ENCODE measurements at places on chromosomes 5 and 9. TPM values are rescaled to one million over a fixed set of nuclear protein-coding genes. Genes with fewer than 3 reads are reported as not detected.

The ADAMTS16 gene
- total RNA-seq: 2.6 TPM

- DNase-seq: no peak
These were observed 32.1 kb downstream of the SNX24 start for GRCh38 chr5:122877518-122877917.

GRCh38 chr5:10912435-10912834 lies 151.4 kb upstream of the DAP start:
- no peak for DNase-seq

The SCGB3A2 gene
- not detected for total RNA-seq

DNA sequence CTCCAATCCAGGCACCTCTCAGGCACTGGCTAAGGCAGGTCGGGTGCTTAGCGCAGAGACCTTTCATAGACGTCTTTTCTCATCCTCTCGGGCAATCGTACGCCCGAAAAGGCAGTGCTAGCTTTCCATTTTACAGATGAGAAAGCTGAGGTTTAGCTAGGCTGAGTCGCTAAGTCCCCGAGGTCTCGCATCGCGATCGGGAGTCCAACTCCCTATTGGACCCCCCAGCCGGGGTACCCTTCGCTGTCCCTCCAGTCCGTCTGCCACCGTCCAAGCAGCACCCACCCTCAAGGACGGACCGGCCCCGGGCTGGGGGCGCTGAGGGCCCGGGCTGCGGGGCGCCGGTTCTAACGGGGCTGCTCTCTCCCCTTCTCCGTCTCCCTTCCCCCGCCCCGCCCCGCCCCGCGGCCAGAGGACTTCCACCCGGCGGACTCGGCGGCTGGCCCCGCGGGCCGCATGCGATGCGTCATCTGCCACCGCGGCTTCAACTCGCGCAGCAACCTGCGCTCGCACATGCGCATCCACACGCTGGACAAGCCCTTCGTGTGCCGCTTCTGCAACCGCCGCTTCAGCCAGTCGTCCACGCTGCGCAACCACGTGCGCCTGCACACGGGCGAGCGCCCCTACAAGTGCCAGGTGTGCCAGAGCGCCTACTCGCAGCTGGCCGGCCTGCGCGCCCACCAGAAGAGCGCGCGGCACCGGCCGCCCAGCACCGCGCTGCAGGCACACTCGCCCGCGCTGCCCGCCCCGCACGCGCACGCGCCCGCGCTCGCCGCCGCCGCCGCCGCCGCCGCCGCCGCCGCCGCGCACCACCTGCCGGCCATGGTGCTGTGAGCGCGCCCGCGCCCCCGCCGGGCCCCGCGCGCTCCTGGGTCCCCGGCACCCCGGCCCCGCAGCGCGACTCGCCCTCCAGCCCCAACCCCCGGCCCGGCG lies 12.5 kb upstream of the EXOSC2 start:
- DNase-seq: peak; percentile 84

- no peak for DNase-seq
These were observed 842 bp upstream of the GTF3C5 start for GRCh38 chr9:133029994-133030316.

GRCh38 chr5:66652818-66653217 lies 56.6 kb downstream of the MAST4 start:
- DNase-seq: no peak

GRCh38 chr5:53164478-53165165 lies 55.1 kb upstream of the MOCS2 start:
- no peak for DNase-seq

The CDC25C gene
- 6.9 TPM for total RNA-seq

GRCh38 chr5:37412515-37412914 lies 33.4 kb downstream of the WDR70 start:
- no peak for DNase-seq

GRCh38 chr5:95712347-95712958 lies 18.7 kb upstream of the RHOBTB3 start:
- DNase-seq: peak; percentile 83

GRCh38 chr5:52853650-52854049 lies 65.9 kb downstream of the ITGA1 start:
- DNase-seq: peak; percentile 76

The FCHO2 gene
- total RNA-seq: 16.8 TPM

DNA sequence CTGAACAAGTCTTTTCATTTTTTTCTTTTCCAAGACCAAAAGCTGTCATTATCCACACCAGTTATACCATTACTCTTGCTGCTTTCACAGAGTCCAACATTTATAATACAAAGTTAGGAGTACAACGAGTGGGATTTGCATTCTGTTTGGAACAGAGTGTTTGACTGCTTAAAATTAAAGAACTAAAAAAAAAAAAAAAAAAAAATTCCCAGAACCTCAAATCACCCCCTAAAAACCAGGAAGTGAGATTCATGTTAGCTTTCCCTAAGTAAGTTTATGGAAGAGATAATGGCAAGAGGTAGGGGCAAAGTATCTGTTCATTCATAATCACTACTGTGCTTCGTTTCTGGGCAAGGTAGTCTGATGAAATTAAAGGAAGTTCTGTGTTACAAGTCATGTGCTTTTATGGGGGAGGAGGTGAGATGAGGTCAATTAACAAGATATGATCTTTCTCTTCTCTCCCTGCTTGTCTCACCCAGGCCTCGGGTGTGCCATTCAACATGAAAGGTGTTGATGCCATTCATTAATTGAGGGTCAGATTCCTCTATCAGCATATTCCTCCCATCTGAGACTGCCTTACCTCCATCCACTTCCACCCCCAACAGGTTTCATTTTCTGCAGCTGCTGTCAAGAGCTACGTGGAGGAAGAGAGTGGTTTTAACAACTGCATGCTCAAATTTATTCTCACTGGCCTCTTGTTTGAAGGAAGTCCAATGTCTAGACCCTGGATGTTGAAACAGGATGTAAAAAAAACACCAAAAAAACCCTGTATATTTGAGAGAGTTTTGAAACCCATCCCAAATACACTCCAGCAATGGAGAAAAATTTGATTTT lies 58.1 kb downstream of the MARCHF3 start:
- DNase-seq: peak; percentile 45

The SEMA6A gene
- 2.2 TPM for total RNA-seq

DNA sequence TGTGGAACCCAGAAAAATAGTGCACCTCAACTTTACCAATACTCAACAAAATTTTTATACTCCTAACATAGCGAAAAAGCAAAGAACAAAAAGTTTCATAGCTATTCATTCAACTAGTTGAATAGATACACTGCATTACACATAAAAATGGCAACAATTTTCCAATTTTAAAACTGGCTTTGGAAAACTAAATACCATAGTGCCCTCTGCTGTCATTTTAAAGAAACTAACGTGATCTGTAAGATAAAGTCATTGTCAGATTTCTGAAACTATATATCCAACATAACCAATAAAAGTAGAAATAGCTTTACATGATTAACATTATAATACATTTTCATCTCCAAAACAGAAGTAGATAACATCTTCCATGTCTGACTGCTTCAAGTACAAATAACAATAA lies 31.6 kb downstream of the DTWD2 start:
- DNase-seq: peak; percentile 14

The ALDOB gene
- total RNA-seq: not detected

The IFNA5 gene
- under 0.01 TPM for total RNA-seq

- no peak for DNase-seq
These were observed 136.9 kb downstream of the PCSK5 start for GRCh38 chr9:76027416-76027815.

- DNase-seq: no peak
These were observed 123.5 kb upstream of the LMX1B start for GRCh38 chr9:126490214-126490631.

The TLE4 gene
- 48.3 TPM for total RNA-seq

The ATG10 gene
- 9.1 TPM for total RNA-seq

DNA sequence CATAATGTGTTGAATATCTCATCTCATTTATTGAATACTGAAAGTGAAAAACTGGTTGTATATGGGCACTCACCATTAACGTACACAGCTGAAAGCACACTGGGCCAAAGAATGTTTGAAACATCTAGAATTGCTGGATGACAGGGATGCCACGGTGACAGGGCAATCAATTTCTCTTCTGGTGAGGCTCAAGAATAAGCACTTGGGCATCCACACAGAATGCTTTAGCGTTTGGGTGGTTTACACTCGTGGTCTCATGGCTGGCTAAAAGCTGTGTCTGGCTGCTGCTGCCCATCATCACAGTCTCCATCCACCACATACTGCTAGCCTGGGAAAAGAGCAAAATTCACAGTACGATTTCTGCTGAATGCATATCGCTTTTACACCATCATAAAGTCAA lies 30.7 kb upstream of the IL31RA start:
- no peak for DNase-seq

DNA sequence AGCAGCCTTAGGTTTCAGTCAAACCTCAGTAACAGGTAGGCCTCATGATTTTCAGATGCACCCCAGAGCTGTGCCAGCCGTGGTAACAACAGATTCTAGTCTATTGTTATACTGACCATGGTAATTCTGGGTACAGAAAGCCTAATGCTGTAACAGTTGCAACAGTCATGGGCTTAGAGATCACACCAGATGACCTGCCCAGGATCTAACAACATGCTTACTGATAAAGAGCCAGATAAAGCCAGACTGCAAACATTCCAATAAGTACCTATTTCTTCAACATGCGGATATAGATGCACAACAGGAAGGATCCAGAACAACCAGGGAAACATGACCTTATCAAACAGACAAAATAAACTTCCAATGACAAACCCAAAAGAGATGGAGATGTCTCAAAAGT lies 42.8 kb downstream of the CERT1 start:
- DNase-seq: no peak

- no peak for DNase-seq
These were observed 64.4 kb upstream of the WWC1 start for GRCh38 chr5:168227001-168227400.

- no peak for DNase-seq
These were observed 113.2 kb upstream of the ERCC6L2 start for GRCh38 chr9:95762322-95762721.

The IL33 gene
- total RNA-seq: 7.3 TPM

- DNase-seq: no peak
These were observed 73.3 kb upstream of the TBCA start for GRCh38 chr5:77849308-77849900.

- no peak for DNase-seq
These were observed 59.8 kb upstream of the NFIB start for GRCh38 chr9:14373706-14374105.

- DNase-seq: peak; percentile 58
These were observed 387.1 kb downstream of the PDE4D start for GRCh38 chr5:59506285-59506877.

GRCh38 chr5:52725808-52726207 lies 61.9 kb upstream of the ITGA1 start:
- DNase-seq: no peak

DNA sequence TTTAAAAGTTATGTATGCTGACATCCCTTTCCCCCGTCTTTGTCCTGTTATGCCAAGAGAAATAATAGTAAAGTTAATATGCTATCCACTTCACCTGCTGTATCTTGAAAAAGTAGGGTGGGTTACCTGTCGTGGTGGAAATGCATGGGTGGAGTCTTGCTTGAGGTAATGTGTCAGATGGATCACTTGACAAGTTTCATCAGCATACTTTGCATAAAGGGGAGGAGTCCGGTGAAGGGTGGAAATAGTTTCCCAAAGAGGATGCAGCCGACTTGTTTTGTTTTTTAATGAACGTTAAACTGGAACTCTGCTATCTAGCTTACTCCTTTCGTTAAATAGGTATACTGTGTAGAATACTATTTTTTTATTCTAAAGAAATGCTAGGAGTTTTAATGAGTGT lies 9.0 kb upstream of the DMRT3 start:
- DNase-seq: no peak

DNA sequence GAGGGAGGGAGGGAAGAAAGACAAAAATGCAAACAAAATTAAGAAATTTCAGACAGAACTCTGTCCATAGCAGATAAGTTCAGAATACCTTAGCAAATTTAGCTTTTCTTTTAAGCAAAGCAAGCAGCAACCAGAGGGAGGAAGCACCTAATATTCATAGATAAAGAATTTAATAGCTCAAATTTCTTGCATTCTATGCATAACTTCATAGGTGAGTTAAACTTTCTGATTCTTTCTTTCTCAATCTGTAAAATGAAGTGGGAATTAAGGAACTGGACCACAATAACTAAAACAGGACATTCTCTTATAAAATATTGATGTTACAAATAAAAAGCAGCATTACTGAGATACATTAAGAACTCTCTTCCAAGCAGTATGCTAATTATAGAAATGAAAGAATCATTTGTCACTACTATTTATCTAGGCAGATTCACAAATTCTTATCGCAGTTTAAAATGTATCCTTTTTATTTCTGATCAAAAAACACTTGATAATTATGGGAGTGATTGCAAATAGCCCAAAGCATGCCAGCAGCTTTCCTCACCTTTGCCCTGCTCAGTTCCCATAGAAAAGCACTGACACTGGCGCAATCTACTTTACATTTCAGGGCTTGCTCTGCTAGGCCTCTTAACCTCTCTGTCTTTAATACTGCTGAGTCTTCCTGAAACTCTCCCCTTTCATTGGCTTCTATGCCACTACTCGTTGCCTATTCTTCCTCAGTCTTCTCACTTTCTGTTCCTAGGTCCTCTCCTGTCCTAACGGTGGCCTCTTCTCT lies 341.8 kb downstream of the PIK3R1 start:
- no peak for DNase-seq

- peak; percentile 46 for DNase-seq
These were observed 701 bp upstream of the ZNF462 start for GRCh38 chr9:106862110-106862820.

The PCDHGA12 gene
- total RNA-seq: 15.5 TPM

The ANKRD34B gene
- not detected for total RNA-seq

The MYMK gene
- not detected for total RNA-seq

DNA sequence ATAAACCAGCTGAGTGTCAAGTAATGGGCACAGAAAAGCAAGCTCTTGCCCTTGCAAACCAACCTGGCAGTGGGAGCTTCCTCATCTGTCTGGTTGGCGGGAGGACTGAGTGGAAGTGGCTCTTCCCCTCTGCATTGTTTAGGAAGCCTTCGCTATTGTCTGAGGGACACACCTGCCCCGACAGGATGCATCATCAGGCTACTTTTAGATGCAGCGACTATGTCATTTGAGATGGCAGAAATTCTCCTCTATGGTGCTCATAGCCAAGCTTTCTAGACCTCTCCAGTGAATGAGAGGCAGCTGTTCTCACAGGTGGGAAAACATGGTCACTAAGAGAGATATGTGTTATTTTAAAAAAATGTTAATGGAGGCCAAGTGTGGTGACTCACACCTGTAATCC lies 104.0 kb downstream of the DOCK8 start:
- no peak for DNase-seq

GRCh38 chr5:154562244-154562880 lies 84.3 kb upstream of the HAND1 start:
- DNase-seq: no peak
